Activated T-helper 1 cell treated with anti-CD3 and anti-CD28 coated beads, Interleukin-2, amount 50 U/mL, for 16 hours (primary cell): ENCODE measurements at places on chromosomes 7 and 10.

DNA sequence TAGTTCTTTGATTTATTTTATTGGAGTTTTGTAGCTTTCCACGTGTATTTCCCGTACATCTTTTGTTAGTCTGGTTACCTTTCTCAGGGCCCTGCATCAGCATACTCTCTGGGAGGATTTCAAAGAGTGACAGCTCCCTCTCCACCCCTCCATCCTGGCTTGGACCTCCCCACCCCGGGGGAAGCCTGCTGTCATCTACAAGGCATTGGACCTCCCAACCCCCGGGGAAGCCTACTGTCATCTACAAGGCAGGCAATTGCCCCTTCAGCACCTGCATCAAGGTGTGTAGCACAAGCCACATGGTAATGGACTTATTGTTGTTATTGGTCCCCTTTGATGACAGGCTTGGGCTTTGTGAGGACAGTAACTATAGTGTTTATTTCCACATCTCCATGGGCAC, 390.1 kb downstream of the TCERG1L start:
- DNase-seq = no peak

- DNase-seq = no peak
Observed at GRCh38 chr7:1899196-1899595, 229.1 kb downstream of the ELFN1 start.

DNA sequence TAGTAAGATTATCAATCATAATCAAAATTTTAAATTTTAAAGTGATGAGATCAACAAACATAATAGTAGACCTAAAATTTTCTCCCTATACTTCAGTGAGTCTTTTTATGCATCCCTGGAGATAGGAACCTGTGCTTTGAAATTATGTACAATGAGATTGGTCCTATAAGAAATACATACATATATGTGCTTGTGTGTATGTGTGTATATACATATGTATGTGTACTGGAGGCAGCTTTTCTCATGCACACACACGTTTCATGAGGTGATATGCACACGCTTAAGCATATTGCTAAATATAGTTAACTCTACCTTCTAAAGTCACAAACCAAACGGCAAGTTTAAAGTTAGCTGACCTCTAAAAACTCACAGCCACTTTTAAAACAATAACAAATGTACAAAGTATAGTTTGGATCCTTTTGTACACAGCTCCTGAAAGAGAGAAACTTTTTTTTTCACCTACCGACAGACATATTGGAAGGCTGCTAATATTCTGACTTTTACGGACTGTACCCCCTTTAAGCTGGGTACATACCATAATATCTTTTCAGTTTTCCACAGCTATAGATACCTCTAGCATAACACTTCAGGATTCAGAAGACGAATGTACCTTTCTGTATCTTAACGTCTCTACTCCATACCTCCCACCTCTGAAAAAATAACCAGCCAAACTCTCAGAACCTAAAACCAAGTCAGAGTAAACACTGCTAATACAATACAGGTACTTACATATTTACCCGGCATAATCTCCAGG, 3.3 kb downstream of the ITGB1 start:
- no peak for DNase-seq

- DNase-seq = no peak
Observed at GRCh38 chr10:67988606-67989005, 86.5 kb downstream of the HERC4 start.

GRCh38 chr7:159075563-159076238, 69.0 kb downstream of the VIPR2 start:
- DNase-seq = no peak

DNA sequence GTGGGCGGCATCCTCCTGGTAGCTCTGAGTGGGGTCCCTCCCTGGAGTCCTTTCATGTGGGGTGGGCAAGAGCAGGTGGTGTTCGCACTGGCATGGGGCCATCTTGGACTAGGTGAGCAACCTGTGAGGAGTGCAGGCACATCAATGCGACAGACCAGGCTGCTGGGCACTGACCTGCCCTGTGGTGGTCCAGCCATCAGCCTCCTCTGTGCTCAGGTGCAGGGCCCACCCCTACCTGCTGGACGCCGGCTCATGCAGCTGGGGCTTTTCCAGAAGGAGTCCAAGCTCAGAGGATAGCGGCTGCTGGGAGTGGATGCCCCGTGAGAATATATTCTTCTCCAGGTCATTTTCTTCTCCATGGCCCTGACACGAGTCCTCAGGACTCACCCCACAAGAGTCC, 424.4 kb downstream of the GLRX3 start:
- no peak for DNase-seq

- DNase-seq = no peak
Observed at GRCh38 chr7:68321076-68321639, 1277.1 kb upstream of the AUTS2 start.

DNA sequence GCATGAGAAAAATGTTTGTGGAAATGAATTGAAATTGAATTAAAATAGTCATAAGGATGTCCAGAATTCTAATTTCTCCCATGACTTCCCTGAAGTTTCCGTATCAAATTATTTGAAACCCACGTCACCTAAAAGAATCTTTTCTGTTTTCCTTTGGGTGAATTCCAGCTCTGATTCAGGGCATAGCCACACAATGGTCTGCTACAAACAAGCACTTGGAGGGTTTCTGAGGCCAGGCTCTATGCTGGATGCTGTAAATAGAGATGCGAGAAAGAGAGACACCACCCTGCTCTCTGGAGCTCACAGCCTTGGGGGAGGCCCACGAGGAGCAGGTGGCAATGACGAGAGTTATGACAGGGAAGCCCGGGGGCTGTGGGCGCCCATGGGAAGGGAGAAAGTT, 33.6 kb downstream of the GHRHR start:
- no peak for DNase-seq

DNA sequence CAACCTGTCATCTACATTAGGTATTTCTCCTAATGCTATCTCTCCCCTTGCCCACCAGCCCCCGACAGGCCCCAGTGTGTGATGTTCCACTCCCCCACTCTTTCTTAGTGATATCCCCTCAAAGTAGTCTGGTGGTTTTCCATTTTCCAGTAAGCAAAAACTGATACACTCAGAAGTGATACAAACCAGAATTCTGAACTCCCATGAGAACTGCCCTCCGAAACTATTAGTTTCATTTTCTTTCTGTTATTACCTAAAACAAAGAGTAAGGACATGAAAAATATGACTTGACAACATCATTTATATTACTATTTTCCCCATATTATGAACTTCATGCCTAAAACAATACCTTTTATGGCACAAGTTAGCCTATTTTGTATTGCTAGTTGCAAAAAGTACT, 175.0 kb downstream of the OTUD1 start:
- DNase-seq = no peak

GRCh38 chr7:88670536-88670935, 89.0 kb upstream of the ZNF804B start:
- DNase-seq = no peak

DNA sequence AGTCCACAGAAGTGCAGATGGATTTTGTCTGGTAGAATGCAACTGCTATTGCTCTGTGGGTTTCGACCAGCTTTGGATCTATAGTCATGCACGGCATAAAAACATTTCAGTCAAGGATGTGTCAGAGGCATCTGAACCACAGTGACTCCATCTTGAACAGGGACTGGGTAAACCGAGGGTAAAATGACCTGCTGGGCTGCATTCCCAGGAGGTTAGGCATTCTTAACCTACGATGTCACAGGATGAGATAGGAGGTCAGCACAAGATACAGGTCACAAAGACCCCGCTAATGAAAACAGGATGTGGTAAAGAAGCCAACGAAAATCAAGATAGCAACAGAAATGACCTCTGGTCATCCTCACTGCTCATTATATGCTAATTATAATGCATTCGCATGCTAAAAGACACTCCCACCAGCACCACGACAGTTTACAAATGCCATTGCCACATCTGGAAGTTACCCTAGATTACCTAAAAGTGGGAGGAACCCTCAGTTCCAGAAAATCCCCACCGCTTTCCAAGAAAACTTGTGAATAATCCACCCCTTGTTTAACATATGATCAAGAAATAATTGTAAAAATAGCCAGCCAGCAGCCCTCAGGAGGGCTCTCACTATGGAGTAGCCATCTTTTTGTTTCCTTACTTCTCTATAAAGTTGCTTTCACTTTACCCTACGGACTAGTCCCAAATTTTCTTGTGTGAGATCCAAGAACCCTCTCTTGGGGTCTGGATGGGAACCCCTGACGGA, 50.7 kb upstream of the CPXM2 start:
- no peak for DNase-seq

DNA sequence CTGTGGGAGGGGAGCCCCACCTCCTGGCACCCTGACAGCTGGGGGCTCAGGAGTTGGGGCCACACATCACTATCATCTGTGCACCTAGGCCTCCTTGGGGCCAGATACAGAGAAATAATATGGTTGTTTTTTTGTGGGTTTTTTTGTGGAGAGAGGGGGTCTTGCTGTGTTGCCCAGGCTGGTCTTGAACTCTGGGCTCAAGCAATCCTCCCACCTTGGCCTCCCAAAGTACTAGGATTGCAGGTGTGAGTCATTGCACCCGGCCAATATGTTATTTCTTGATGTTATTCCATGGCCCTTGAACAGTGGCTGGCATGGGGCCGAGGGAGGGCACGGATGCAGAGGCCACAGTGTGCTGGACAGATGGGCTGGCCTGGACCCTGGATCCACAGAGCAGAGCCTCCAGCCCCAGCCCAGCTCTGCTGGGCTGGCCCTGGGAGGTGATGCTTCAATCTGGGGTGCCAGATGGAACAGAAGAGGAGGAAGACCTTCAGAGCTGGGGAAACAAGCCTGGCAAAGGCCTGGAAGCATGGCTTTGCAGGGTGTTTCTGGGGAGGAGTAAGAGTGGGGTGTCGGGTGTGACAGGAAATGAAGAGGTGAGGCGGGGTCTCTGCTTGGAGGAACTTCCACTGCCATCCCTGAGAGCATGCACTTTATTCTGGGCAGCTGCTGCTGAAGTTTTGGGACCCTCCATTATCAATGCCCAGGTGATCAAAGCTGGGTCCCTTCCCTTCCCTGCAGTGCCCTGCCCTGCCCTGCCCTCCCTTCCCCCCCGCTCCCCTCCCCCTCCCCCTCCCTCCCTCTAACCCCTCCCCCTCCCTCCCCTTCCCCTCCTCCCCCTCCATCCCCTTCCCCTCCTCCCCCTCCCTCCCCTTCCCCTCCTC, 3.7 kb upstream of the FZD9 start:
- no peak for DNase-seq

GRCh38 chr10:49700997-49701396, 21.5 kb downstream of the C10orf53 start:
- DNase-seq = no peak

DNA sequence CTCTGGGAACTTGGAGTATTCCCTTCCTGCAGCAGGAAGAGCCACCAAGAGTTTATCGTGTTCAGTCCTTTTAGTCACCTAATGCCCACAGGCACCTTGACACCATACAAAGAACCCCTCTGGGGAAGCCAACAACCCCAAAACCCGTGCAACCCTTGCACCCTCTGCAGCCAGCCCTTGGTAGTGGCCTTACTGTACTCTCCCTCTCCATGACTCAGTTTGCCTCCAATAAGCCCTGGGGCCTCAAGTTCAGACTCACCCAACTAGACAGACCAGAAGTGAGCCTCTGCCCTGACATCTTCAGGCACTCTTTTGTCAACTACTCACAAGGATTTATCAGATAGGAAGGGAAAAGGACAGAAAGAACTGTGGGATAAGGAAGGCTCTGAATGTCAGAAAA, 30.9 kb downstream of the KCNMA1 start:
- no peak for DNase-seq

DNA sequence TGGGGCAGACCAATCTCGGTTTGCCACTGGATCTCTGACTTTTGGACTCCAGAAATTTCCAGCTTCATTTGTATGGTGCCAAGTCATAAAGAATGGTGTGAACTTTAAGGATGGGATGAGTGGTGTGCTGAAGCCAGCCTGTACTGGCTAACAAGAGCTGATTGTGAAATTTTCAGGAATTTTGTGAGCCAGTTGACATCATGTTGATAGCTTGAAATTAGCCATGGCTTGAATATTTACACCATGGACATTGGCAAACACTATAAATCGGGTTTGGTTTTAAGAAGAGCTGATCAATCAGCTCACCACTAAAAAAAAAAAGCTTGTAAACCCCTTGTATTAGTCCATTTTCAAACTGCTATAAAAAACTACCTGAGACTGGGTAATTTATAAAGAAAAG, 14.1 kb upstream of the MYH16 start:
- no peak for DNase-seq

- DNase-seq = no peak
Observed at GRCh38 chr10:51086710-51087109, 12.4 kb downstream of the PRKG1 start.

GRCh38 chr7:104584620-104585019, 256.2 kb downstream of the LHFPL3 start:
- DNase-seq = no peak

DNA sequence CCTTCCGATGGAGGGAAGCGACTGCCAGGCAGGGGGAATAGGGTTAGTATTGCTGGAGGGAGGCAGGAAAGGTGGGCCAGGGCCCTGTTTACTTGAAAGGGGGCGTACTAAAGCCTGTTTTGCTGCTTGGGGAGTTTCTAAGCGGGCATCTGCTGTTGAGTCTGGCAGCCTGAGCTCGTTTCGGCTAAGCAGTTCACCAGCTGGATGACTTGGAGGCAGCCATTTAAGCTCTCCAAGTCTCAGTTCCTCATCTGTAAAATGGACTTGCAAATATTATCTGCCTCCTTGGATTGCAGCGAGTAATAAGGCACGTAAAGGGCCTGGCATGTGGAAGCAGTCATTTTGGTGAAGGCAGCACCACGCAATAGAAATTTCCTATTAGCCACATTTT, 44.0 kb downstream of the LDB3 start:
- DNase-seq = no peak

DNA sequence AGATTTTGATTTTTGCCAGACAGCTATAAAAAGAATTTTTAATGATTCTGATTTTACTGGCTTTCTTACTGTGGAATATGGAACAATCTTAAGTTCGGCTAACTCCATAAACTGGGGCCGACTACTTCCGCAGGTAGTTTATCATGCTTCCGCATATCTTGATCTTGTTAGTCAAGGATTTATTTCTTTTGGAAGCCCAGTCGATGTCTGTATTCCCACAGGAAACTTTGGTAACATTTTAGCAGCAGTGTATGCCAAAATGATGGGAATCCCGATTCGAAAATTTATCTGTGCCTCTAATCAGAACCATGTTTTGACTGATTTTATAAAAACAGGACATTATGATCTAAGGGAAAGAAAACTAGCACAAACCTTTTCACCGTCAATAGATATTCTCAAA, 8.1 kb downstream of the THNSL1 start:
- no peak for DNase-seq

DNA sequence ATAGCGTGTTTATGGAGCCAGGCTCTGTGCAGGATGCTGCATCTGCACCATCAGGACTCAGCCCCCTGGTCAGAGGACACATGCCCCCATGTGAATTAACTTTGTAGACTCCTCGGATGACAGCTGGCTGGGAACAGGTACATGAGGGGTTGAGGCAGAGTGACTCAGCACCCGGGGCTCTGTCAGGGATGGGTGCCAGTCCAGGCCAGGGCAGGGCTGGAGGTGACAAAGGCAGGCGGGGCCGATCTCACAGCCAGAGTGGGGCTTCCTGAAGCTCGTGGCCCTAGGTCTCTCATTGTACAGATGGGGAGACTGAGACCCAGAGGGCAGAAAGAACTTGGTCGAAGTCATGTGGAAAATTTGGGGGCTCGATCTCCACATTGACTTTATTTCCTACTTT, 35.3 kb upstream of the PCBD1 start:
- no peak for DNase-seq
